ENCODE measurements at places on chromosomes 5 and 9.

DNA sequence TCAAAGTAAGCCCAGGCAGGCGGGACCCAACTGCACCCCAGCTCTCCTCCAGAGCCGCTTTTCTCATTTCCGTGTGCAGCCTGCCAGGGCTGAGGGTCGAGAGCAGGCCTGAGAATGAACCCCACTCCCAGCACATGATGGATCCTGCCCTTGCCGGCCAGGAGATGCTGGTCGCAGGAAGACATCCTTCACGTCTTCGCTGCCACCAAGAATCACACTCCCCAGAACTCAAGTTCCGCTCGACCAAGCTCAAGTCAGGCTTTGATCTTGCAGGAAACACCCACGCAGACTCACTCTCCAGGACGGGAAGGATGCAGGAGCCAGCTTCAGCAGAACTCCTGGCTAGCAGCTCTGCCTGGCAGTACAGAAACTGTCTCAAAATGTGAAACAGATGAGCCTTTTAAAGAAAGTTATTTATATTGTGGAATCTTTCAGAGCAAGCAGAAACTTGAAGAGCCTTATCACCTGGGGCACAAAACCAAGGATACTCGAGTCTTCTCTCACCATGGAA is 102.4 kb downstream of the ROR2 start:
- DNase-seq: no peak

- DNase-seq: no peak
Measured at GRCh38 chr9:14383773-14384172, 69.8 kb upstream of the NFIB start.

GRCh38 chr9:83060556-83060955 is 2.4 kb downstream of the RASEF start:
- no peak for DNase-seq

- DNase-seq: no peak
Measured at GRCh38 chr9:128081056-128081455, 13.0 kb downstream of the SLC25A25 start.

GRCh38 chr9:110050925-110051355 is 157.0 kb downstream of the C9orf152 start:
- DNase-seq: no peak
